NCI-H748 treated with DMSO at 0.1 percent for 48 hours (cell line): ENCODE measurements at places on chromosomes 7 and 10.

DNA sequence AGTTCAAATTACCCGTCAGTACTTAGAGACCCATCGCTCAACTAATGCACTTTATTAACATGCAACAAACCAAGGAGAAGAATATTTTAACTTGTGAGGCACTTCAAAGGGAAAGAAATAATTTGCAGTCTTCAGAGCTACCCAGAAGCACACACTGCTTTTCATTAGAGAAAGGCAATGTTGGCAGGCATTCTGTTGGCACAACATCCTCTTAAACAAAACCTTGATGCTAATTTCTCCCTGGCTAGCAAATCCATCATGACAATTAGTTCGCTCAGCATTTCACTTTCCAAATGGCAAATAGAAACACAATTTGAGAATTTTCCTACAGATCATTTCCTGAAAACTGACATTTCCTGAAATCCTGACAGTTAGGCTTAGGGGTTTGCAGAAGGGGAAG lies 155.6 kb upstream of the FAM13C start:
- DNase-seq, result no peak

DNA sequence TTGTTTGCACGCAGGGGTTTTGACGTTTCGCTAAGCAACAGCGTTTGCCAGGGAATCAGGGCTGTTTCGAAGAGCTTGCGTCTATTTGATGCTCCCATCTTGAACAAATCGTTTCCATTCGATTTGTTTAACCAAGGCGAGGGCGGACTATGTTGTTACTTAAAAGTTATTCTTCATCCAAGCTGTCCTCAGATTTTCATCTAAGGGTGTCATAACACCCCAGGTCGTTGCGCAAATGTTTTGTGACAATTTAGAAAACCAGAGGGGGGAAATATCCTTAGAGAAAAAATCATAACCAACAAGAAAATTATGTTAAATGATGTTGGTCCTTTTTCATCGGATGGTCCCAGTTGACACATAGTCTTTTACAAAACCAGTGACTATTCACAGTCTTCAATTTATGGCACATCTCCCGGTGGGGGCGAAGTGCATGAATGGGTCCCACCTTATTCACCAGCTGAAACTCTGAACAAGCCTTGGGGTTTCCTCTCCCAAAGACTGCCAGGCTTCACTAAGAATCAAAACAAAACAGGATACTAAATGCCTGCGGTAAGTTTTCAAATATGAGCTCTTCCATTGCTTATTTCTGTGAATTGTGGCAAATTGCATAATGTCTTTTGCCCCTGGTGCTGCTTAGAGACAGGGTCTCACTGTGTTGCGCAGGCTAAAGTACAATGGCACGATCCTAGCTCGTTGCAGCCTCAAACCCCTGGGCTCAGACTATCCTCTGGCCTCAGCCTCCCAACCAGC lies 109.9 kb downstream of the REEP3 start:
- no peak for DNase-seq

GRCh38 chr10:117226813-117227451 lies 14.0 kb upstream of the SLC18A2 start:
- peak; percentile 5 for DNase-seq

GRCh38 chr7:16813232-16813616 lies 8.4 kb upstream of the AGR2 start:
- no peak for DNase-seq

GRCh38 chr10:31383810-31384588 lies 65.0 kb downstream of the ZEB1 start:
- no peak for DNase-seq

DNA sequence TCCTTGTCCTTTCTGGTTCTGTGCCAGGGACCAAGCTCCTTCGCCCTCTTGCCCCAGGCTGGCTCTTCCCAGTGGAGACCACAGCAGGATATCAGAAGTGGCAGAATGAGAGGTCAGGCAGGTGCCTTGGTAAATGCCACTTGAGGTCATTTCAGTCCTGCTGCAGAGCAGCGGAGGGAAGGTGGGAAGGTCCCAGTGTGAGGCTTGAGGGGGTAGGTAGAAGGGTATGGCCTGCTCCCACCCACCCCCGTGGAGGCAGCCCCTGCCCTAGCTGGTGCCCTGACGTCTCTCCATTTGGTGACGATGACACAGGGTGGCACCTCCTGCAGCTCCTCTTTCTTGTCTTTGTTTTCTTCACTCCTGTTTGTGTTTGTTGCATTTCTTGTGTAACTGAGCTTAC lies 538.8 kb downstream of the TCERG1L start:
- DNase-seq, result no peak

- no peak for DNase-seq
Measured at GRCh38 chr10:79046326-79046725, 22.4 kb upstream of the ZMIZ1 start.

DNA sequence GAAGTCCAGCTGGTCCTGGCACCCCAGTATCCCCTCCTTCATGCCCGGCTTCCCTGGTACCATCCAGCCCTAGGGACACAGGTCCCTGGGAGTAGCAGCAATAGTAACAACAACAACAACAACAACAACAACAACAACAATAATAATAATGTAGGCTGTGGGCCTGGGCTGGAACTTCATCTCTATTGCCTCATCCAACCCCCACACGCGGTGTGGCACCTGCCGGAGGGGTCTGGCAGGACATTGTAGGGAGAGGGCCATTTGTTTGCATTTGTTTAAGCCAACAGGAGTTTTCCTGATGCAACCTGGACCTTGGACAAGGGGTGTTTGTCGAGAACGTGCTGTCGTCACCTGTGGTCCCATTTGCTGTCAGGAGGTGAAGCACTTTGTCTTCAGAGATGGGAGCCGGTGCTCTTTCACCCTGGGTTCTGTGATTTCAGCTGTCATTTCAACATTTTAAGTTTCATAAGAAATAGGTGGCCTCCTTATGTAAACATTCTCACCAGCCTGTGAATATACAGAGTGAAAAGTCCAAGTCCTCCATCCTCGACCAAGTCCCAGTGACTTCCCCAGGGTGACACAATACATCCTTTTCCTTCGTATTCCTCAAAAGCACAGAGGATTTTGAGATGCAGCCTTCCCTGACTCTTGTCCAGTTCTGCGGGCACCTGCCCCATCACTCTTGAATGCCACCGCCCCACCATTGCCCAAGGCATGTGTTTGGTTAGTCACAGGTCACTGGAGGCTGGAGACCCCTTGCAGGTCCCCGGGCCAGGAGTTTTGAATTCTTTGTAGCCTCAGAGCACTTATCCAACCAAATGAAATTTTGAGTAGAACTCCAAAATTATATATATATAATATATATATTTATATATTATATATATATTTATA lies 9.2 kb downstream of the LHPP start:
- no peak for DNase-seq

GRCh38 chr7:64400401-64400800 lies 86.6 kb downstream of the ZNF736 start:
- no peak for DNase-seq

DNA sequence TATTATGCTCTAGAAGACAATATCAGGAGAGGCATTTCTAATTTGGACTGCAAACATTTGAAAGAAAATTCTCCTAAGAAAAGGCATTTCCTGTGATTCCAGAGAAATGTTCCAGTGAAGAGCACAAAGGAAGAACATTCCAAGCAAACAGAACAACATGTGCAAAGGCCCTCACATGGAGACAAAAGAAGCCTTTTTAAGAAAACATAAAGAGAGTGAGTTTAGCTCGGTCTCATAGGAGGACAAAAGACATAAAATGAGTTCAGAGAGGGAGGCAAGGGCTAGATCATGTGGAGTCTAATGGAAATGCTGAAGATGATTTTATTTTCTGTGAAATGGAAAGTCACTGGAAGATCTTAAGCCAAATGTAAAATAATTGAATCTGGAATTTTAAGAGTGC lies 269.8 kb upstream of the HGF start:
- DNase-seq, result no peak

GRCh38 chr10:43227911-43228782 lies 38.7 kb downstream of the RASGEF1A start:
- DNase-seq, result no peak

GRCh38 chr7:80619741-80620140 lies 18.7 kb upstream of the CD36 start:
- DNase-seq, result no peak

DNA sequence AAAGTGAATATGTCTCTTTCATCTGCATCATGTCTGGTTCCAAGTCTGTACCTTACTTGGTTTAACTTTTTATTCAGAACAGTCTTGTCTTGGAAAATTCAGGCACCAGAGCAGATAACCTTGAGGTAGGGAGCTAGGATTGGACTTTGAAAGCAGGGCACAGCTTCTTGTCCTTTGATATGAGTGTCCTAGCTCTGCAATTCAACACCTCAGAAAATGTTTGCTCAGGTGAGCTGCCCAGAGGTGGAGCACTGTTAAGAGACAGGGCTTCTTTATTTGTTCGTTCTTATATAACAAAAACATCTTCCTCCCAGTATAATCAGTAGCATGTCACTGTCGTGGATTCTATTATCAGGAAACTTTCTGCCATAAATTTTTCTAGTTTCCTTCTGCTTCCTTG lies 118.3 kb downstream of the LRRC4 start:
- no peak for DNase-seq

DNA sequence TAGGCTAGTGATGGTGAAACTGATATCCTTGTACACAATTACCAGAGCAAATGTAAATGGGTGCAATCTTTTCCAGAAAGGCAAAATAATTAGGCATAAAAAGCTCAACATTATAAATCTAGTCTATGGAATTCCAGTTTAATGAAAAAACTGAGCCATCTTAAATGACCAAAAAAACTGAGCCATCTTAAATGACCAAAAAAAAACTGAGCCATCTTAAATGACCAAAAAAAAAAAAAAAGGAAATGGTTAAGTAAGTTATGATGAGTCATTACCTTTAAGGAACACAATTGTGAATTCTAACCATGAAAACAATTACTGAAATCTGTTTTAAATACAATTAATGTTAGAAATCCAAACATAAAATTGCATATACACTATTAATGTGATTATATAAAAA lies 25.3 kb downstream of the USP6NL start:
- no peak for DNase-seq

- DNase-seq, result no peak
Measured at GRCh38 chr7:106568002-106568679, 92.8 kb downstream of the CCDC71L start.

DNA sequence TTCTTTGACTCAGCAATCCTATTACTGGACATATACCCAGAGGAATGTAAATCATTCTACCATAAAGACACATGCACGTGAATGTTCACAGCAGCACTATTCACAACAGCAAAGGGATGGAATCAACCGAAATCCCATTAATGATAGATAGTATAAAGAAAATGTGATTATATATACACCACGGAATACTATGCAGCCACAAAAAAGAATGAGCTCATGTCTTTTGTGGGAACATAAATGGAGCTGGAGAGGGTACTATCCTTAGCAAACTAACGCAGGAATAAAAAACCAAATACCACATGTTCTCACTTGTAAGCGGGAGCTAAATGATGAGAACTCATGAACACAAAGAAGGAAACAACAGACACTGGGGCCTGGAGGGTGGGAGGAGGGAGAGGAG lies 201.9 kb downstream of the DNAJC1 start:
- DNase-seq, result no peak

- DNase-seq, result no peak
Measured at GRCh38 chr7:23410446-23411183, 59.7 kb downstream of the IGF2BP3 start.

GRCh38 chr10:71659111-71659634 lies 60.4 kb downstream of the C10orf105 start:
- DNase-seq, result no peak

DNA sequence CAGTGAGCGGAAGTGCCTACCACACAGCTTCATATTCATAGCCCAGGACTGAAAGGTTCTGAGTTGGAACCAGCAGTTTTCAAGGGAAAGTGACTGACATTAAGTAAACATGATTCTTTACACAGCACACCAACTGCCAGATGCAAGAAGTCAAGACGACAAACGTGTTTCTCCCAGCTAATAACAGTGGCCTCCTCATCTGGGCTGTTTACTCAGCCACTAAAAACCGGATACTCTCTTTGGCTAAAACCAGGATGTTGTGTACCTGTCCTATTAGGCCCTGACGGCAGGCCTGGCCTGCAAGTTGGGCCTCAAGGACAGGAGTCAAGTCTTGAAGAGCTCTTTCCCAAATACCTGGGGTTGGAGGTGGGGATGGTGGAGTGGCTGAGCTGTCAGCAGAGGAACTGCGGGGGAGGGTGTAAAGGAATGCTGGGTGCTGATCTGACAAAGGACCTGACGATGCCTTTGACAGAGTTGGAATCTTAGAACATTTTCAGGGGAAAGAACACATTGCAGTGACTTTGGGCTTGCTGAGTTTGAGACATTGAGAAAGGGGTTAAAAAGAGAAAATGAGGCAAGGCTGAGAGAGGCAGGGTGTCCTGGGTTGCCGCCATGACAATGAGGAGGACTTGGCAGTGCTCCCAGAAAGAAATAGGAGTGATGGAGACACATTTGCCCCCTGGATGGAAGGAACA lies 57.7 kb downstream of the STEAP1B start:
- DNase-seq, result peak; percentile 58

DNA sequence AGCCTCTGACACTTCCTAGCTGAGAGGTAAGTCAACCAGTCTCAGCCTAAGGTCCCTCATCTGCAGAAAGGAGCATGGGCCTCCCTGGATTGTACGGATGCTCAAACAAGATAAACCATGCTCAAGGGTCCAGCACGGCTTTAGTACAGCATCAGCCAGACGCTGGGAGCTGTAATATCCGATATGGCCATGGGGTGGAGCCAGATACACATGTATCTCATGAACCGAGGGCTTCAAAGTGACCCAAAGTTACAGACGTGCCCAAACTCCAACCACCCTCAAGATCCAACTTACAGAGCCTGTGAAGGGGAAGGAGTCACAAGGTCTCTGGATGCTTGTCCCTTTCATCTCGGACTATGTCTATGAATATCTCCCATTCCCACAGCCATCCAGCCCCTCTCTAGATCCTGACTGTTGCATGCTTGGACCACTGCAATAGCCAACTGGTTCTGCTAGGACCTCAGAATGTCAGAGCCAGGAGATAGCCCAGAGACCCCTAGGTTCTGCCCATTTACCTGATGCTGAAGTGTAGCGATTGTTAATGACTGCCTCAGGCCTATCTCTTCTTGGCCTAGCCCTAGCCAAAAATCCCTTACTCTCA lies 142.4 kb downstream of the SH3PXD2A start:
- DNase-seq, result peak; percentile 24

GRCh38 chr10:71844084-71844483 lies 7.0 kb downstream of the PSAP start:
- DNase-seq, result no peak

GRCh38 chr7:365593-365992 lies 75.6 kb downstream of the FOXL3 start:
- DNase-seq, result no peak

DNA sequence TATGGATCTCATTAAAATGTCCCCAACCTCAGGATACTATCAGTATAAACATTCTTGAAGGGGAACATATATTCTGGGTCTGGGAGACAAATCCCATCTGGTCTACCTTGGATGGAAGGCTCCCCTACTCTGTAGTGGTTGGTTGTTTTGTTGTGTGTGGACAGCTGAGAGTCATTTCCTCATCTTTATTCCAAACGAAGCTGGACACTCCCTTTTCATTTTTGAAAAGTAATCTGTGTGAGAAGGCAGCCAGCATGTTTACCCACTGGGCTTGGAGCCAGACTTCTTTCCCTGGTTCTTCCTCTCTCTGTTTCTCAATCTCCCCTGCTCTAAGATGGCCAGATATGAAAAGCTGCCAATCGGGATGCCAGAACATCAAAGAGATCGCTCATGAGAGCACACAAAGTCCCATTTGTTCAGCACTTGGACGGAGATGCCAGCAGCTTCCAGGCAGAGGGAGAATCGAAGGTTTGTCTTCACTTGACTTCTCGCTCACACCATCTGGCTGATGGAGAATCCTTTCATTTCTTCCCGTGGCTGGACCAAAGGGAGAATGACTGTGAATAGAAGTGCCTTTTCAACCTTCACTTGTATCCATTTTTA lies 108.1 kb upstream of the AGR3 start:
- peak; percentile 90 for DNase-seq
